ENCODE measurements at places on chromosomes 2 and 18.

DNA sequence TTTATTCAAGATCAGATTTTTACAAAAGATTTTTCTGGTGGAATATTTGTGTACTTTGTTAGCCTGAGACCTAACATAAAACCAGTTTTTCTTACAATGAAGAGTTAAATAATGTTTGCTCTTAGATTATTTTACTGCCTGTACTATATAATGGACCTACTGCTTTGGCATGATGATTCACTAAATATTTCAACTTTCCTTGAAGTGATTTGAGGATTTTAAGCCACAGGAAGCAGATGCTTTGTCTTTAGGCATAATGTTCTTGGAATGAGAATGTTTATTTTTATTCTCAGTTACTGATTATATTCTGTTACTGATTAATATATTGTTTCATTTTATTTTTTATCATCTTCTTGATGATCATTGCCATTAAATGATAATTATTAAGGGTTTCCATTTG is 175.3 kb upstream of the LRP1B start:
- no peak for DNase-seq

DNA sequence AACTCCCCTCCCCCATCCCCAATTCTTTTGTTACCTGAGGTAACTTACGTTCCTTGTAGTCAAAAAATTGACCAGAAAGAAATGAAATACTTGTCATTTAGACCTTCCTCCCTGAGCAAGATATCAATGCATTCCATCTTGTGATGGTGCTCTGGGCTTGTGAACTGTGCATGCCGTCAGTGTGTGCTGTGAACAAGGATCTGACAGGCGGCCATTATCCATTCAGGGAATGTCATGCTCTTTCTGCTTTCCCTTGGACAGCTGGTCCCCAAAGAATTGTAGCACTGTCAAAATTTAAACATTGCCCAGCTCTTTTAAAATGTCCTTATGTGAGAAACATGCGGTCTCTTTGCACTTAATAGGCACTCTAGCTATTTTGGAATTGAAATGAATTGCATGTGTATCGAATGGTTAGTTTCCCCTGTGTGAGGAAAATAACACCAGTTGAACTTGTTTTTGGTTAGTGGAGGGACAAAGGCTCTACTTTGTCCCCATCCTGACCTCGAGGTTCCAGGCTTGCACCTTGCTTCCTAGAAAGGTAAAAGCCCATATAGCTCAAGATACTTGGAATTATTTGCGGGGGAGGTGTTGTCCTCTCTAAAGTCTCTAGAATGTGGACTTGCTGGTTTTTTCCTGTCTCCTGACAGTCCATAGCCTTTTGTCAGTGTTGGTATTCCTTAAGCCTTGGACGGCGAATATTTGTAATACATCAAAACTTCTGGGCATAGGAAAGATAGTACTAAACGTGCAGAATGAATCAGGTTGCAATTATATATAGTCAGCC is 350.9 kb downstream of the NUP35 start:
- no peak for DNase-seq

- DNase-seq = no peak
Measured at GRCh38 chr2:149049142-149049541, 10.6 kb downstream of the LYPD6B start.

DNA sequence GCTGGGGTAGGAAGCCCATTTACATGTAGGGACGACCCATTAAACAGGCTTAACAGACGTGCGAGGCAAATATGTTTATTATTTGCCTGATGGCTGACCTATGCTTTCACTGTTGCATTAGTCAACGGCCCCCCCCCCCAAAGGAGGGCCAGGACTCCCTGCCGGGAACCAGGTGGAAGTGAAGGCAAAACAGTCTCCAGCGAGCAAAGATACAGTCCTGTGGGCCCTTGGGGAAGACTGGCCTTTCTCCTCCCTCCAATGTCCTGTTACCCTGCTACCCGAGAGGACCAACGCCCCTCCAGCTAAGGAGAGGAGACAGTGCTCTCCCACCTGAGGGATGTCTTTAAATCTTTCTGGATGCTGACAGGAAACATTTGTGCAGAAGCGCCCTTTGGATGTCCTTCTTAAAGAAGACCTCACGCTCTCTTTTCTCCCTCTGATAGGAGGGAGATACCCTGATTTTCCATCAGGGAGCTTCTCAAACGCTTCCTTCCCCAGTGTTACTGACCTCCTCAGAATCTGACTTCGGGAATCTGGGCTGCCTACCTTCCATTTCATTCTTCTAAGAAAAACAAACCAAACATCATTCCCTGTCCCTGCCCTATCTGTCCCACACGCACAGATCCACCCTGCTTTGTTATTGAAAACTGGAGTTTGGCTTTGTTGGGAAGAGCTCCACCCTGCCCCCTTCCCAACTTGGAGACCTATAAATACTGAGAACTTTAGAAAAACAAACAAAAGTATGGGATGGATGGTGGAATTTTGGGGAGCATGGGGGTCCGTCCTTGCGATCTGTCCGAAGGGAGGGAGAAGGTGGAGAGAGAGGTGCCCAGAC is 135.9 kb upstream of the SIX3 start:
- DNase-seq = no peak

DNA sequence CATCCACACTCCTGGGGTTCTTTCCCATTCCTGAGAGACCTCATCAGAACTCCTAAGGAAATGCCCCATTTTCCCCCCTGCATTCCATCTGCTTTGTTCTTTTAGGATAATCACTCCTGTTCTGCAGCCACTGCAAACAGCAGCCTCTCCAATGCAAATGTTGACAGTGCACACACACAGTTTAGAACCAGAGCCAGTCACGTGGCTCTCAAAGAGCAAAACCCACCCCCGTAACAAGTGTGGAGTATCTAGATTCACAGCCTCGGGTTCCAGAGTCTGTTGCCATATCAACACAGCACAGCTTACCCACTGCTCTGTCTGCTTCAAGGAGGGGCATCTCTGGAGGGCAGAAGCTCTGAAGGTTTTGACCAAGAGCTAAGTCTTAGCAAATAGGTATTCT is 180.0 kb downstream of the NAPG start:
- no peak for DNase-seq
